AG08396 (cell line): ENCODE measurements at places on chromosomes 13 and 19.

DNA sequence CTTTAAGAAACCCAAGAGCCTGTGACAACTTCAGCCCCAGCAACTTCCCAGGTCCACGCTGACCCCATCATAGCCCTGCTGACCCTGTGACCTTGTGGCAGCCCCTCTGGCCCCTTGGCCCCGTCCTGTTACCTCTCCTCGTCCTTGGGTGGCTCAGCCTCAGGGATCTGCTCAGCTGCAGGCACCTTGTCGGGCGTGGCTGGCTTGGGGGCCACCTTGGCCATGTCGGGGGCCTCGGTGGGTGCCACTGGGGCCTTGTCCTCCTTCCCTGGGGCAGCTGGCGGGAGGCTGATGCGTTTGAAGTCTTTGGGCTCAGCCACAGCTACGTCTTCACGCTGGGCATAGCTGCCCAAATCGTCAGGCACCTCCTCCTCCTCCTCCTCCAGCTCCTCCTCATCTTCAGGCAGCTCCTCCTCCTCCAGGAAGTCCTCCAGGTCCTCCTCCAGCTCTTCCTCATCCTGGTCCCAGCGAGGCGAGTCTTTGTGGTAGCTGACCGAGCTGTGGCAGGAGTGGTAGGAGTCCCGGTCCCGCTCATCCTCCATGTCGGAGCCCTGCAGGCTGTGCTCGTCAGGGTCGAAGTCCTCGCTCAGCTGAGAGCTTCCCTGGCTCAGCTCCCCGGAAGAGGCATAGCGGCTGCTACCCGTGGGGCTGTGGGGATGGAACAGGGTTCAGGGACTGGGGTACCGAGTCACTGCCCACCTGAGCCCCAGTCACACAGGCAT lies 32.2 kb downstream of the UNC13A start:
- no peak for DNase-seq

GRCh38 chr13:34803756-34804155 lies 138.3 kb upstream of the NBEA start:
- DNase-seq = no peak

GRCh38 chr13:104021806-104022397 lies 955.7 kb upstream of the SLC10A2 start:
- no peak for DNase-seq

DNA sequence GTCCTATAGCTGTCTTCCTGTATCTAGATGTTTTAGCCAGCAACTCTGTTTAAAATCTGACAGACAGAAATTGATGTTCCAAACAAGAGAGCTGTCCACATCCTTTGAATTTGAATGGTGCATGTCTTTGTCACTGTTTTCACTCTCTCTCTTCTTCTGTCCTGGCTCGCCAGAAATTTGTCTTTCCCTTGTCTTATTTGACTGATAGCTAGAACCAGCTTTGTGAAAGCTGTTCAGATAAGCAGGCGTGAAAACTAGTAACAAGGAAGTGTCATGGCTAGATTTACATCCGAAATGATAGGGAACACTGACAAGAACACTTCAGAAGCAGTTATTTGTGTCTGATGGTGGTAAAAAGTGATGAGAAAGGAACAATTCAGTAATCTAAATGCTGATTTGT lies 354.9 kb upstream of the SLITRK1 start:
- DNase-seq = no peak

- no peak for DNase-seq
These were observed 2210.2 kb upstream of the PCDH20 start for GRCh38 chr13:63625869-63626268.

- DNase-seq = no peak
These were observed 67.9 kb downstream of the EFNB2 start for GRCh38 chr13:106467427-106468122.

GRCh38 chr19:39916851-39917396 lies 17.5 kb downstream of the FCGBP start:
- DNase-seq = no peak

- DNase-seq = no peak
These were observed 900.3 kb upstream of the MIR17HG start for GRCh38 chr13:90447034-90447733.

DNA sequence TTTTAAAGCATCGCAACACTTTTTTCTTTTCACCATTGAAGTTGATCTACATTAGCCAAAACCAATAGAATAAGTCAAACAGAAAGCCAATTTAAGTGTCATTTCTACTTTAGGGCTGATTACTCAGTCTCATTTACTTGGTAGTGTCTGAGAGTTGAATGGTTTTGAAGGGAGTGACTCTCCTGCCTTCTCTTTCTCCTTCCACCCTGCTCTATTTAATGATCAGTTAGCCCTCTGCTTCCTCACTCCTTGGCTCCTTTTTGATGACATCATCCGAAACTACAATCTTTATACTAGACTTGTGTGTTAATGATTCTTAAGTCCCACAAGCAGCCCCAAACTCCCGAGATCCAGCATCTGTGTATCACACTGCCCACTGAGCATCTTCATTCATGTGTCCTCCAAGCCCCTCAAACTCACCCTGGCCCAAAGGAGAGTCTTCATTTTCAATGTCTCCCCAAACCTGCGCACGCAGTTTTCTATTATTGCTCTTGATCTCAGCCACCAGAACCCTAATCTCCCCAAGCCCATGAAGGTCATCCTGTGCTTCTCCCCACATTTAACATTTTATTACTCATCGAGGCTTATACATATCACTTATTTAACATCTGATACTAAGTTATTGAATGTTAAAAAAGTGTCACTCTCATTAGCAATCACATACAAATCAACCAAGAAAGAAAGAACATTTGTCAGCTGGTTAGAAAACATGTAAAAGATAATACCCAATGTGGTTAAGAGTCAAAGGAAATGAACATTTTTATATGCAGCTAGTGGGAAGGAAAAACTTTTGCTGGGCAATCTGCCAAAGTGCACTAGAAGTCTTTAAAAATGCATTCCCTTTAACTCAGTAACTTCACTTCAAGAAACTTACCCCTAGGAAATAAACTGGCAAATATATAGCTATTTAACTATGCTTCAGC lies 32.2 kb upstream of the ARGLU1 start:
- no peak for DNase-seq
